ENCODE measurements at places on chromosomes 2 and 18.

DNA sequence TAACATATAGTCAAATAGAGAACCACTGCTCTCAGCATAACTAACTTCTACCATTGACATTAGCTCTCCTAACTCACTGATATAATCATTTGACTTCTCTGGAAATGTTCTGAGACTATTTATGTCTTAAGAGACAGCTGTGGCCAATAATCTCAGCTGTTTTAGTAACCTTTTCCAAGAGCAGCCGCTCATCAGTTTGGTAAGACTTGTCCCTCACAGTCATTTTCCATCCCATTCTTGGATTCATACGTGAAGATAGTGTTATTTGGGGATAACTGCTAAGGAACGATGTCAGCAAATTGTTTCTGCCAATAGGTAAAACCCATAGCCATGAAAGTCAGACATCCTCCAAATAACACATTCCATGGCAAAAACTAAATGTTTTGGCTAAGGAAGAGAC lies 127.8 kb downstream of the LNPK start:
- no peak for DNase-seq

DNA sequence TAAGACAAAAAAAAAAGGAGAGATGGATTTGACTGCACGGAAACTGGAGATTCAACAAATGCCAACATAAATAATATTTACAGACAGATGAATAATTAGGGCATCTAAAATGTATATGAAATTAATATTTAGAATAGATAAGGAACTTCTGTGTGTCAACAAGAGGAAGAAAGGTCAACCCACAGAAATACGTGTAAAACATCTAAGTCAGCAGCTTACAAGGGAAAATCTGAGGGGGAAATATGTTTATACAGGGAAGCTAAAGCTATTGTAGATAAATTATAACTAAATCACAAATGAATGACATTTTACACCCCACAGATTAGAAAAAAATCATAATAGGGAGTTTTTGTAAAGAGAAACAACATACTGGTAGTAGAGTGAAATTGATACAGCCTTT lies 159.9 kb downstream of the PIEZO2 start:
- DNase-seq: no peak

GRCh38 chr2:164560181-164560792 lies 61.0 kb downstream of the GRB14 start:
- no peak for DNase-seq

GRCh38 chr2:198254536-198255090 lies 450.2 kb downstream of the PLCL1 start:
- DNase-seq: no peak

DNA sequence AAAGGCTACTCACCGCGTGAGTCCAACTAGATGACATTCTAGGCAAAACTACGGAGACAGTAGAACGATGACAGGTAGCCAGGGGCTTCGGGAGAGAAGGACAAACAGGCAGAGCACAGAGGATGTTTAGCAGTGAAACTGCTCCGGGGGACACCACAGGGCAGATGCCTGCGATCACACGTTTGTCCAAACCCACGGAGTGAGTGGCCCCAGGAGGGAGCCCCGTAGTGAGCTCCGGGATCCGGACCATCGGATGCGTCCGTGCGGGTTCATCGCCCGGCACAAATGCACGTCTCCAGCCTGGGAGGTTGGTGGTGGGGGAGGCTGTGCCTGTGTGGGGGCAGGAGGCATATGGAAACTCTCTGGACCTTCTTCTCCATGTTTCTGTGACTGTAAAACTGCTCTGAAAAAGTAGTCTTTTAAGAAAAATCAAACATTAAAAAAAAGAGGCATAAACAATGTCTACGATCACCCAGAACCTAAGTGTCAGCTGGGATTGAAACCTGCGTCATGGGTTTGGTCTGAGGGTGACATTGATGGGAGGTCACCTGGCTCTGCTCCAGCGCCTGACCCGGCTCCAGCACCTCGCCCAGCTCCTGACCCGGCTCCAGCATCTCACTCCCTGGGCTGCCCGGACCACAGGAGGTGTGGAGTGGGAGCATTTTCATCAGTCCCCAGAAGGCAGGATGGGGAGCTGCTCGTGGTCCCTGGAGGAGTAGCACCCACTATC lies 83.0 kb upstream of the CTDP1 start:
- no peak for DNase-seq

DNA sequence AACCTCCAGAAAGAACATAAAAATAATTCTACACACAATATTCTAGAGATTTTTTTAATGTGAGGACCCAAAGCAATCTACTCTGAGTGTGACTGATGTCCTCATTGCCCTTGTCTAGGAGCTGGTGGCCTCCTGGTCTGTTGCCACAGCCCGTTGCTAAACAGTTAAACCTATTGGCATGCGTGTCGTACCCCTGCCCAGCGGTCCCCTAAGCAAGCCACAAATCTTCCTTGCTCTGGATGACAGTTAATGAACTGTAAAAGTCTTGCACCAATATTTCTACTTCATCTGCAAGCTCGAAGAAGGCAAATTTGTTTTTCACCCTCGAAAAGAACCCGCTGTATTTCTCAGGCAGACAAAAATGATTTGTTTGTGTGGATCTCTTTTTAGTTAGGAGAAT lies 489.1 kb upstream of the MEX3C start:
- no peak for DNase-seq

- DNase-seq: no peak
These were observed 8.2 kb downstream of the BCL2 start for GRCh38 chr18:63311118-63312018.

DNA sequence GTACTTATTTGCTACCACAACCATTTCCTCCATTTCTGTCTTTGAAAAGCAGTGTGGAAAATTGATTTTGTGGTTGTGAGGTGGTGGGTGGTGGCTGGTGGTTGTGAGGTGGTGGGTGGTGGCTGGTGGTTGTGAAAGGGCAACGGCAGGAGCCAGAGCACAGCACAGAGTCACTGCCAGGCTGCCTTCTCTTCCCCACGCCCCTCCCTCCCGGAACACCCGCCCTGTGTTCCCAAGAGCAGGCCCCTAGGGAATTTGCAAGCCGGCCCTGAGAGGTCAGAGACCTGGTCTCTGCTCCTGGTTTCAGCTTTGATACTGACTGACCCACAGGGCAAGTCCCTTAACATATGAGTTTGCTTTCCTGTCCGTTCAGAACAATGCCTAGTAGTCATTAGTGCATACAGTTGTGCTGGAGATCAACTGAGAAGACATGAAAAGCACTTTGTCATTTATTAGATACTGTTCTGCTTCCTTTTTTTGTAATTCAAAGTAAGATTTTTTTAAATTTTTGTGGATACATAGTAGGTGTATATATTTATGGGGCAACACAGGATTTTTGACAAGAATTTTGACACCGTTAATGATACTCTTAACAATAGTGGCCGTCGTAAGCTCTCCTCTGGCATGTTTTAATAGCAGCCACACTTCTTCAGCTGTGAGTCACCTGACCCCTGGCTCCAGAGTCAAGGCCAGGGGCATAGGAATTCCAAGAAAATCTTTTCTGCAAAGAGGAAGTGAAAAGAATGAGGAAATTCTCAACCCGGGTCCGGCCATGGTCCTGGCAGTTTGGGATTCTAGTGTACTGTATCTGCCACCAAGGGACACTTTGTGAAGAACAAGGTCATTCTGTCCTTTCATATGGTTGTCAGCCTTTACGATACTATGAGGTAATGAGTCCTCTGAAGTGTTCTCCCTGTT lies 53.2 kb downstream of the ITGA6 start:
- DNase-seq: no peak

- DNase-seq: no peak
These were observed 590.8 kb upstream of the ID2 start for GRCh38 chr2:8090748-8091700.

DNA sequence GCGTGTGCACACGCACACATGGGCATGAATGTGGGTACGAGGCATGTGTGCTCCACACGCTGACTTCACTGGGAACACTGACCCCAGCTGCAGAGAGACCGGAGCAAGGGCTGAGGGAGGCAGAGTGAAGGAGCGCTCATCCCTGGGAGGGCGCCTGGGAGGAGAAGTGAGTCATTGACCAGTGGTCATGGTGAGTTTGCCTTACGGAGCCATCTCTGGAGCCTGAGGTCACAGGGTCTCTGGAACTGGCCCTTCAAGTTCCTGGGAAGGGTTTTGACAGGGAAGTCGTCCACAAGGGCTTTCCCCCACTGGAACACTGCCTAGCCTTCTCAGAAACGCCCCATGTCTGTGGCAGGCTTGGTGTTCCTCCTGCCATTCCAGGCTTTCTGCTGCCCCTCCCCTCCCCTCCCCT lies 14.3 kb upstream of the TMEM185B start:
- no peak for DNase-seq

- no peak for DNase-seq
These were observed 47.0 kb downstream of the FAM117B start for GRCh38 chr2:202681688-202682205.

DNA sequence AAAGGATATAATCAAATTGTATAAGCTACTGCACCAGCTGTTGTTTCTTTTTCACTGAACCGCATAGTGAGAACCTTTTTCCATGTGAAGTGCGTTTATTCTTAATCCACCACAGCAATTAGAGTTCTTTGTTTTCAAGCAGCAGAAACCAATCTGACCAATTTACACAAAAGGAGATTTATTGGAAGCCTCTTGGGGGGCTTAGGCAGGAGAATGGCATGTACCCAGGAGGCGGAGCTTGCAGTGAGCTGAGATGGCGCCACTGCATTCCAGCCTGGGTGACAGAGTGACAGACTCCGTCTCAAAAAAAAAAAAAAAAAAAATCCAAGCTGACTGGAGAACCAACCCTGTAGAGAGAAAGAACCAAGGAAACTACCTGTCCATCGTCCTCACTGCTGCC lies 10.0 kb downstream of the ADNP2 start:
- DNase-seq: no peak

DNA sequence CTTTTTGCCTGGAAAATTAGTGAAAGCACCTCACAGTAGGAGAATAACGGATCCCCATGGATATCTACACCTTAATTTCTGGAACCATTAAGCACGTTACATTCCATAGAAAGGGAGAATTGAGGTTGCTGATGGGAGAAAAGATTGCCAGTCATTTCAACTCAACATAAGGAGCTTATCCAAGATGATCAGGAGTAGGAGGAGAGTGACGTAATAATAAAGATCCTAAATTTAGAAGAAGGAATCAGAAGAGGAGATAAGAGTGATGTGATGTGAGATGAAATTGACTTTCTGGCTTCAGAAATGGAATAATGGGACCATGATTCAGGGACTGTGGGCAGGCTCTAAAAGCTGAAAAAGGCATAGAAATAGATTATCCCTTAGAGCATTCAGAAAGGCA lies 1017.8 kb upstream of the CHAC2 start:
- no peak for DNase-seq

GRCh38 chr18:54147439-54147838 lies 77.0 kb downstream of the MBD2 start:
- DNase-seq: no peak

GRCh38 chr18:60649842-60650536 lies 277.4 kb upstream of the MC4R start:
- no peak for DNase-seq

GRCh38 chr2:159988412-159988970 lies 73.9 kb downstream of the PLA2R1 start:
- DNase-seq: no peak

GRCh38 chr18:51149670-51150069 lies 47.8 kb downstream of the MEX3C start:
- DNase-seq: no peak

DNA sequence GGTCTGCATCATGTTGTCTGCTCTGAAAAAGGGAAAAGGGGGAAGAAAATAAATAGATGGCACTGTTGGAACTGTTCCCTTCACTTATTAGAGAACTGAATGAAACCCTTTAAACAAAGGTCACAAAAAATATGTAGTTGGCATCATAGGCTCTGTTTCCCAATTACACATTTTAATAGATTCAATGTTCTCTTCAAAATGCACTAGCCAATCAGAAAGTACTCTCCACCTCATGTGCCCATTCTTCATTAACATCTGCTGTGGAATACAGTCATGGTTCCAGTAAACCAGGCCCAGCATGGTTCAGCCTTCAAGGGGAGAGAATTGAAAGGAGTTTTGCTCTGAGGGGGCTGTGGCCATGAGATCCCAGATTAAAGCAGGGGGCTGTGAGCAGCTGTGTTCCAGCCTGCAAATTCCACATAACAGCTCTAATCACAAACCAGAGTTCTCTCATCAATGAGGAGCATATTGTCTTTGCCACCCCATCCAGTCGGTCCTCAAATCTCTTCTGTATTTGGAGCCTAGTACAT lies 165.9 kb upstream of the CREB1 start:
- no peak for DNase-seq

DNA sequence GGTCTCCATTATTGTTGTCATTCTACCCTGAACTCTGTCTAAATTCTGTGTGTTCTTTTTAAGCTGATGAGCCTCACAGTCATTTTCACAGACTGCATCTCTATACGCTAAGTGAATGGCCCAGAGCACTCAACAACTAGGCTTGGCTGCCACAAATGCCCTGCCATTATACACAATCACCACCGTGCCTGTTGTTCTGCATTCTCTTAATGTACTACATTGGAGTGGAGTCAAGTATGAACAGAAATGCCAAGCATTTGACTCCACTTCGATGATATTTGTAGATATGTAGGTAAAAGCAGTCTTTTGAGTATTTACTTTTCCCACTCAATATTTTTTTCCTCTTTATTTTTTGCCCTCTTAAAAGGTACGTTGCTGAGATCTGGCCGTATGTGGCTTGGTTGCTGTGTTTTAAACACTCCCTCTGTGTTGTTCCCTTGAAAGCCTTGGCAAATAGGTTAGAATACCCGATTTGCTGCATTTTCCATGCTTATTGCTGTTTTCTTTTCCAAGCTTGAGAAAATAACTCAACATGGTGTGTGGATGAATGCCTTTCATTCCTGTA lies 36.2 kb upstream of the TMEFF2 start:
- no peak for DNase-seq

- no peak for DNase-seq
These were observed 116.5 kb upstream of the NETO1 start for GRCh38 chr18:72984290-72984689.

DNA sequence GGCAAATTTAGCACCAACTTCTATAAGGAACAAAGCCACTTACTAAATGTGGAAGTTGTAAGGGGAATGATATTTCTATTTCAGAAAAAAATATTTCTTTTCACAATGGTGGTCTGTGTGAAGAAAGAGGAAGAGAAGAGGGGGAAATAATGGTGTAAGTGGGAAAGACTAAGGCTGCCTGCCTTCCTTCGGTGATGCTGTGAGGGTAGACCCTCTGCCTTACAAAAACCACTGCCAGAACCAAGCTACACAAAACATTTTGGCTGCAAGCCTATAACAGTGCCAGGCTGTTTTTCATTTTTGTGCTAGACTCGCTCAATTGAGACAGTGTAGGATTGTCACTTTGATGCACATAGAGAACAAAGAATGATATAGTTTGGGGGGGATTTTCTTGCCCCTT lies 286.6 kb downstream of the ZEB2 start:
- DNase-seq: no peak

GRCh38 chr2:10717628-10718027 lies 3.8 kb upstream of the ATP6V1C2 start:
- no peak for DNase-seq

DNA sequence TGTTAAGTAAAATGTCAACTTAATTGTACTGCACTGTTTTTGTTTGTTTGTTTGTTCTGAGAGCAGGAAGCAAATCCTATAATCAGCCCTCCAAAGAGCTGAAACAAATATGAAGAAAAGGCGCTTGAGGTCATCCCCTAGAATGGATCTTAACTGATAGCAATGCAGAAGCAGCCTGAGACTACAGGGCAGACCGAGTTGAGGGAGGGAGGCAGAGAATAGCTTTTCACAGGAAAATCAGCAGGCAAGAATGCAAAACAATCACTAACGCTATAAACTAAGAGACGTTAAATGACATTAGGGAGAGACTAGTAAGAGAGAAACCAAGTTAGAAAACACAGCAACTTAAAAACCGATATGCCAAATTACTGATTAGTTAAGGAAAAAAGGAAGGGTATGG lies 37.2 kb downstream of the GALNT1 start:
- no peak for DNase-seq
